ENCODE measurements at places on chromosomes 1 and 21.
A peak's percentile ranks its signal among the peaks of the same experiment; 100 is the strongest.

DNA sequence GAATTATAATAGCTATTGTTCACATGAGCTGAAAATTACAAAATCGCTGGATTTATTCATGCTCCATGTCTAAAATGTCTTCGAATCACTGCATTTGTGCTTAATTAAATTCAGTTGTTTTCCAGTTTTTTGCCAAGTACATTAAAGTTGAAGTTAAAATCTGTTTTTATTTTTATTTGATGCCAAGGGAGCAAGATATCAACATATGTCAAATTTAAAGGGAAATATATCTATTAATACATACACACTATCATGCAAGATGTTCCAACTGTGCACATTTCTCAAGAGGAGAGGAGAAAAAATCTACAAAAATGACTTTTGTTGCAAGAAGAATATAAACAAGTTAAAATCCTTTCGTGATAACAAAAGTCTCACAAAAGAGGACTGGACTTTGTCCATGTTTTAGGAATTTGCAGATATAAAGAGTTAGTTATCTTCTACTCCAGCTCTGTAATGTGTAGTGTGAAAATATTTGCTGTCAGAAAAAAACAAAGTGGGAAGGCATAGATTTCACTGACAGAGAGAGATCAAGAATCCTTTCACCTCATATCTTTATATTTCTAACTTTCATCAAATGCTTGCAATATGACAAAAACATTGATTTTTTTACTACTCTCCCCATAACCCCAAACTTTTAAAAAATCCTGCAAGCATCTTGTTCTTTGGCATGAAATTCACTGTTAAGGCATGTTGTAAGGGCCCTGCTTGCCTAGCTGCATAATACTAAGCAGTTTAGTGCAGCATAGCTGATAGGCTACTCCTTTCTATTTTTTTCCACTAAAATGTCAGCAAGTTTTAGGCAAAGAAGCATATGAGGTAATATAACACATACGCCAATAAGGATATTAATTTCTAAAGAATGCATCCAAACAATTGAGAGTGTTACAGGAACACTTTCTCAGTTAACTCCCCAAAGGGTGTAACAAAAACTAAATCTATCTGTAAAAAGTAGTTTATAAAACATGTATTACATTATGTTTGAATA is 340.2 kb upstream of the ADAMTS5 start:
- no peak for DNase-seq

DNA sequence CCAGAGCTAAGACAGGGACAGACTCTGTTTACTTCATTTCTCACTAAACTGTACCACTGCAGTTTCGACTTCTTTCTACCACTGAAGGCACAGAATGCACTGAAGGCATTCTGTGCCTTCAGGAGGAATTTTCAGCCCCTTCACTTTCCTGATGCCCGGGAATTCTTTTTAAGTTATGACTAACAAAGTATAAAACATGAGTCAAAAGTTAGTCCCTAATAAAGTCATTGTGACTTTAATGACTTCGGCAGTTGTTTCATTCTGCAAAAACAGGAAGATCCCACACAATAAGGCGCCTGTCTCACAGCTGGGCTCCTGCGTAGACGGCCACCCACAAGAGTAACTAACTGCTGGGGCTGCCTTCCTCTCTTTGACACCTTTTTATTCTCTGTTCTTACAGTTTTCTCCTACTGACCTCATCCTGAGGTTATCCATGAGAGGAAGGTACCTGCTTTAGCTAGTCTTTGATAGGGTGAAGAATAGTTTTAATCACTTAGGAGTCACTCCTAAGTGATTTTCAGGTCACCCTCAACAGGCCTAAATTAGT is 183.9 kb upstream of the SGIP1 start:
- peak; percentile 46 for DNase-seq

GRCh38 chr1:40783001-40783905 is at the start of gene KCNQ4:
Gene KCNQ4 (plus strand): TSS chr1:40783787. CDS start chr1:40784094, 307 bp downstream.
- DNase-seq, result no peak

- DNase-seq, result no peak
Observed at GRCh38 chr1:112537456-112537855, 28.7 kb downstream of the WNT2B start.

DNA sequence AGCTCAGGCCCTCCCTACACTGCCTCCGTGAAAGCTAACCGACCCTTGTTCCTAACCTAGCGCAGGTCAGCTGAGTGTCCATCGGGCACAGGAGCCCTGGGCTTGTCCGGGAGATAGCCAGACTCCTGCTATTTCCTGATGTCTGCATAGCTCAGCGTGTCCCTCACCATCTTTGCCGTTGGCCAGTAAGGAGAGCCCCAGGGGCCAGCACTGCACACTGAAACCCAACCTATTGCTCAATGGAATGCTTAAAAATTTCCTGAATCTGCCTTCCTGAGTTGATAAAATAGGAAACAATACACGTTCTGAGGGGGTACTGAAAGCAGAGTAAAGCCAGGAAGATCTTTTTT is 2.2 kb downstream of the RUNX1 start:
- no peak for DNase-seq

- no peak for DNase-seq
Observed at GRCh38 chr1:201094832-201095231, 17.4 kb downstream of the CACNA1S start.

- no peak for DNase-seq
Observed at GRCh38 chr1:186905561-186905960, 76.8 kb downstream of the PLA2G4A start.

GRCh38 chr1:48794816-48795215 is 18.1 kb upstream of the BEND5 start:
- no peak for DNase-seq

DNA sequence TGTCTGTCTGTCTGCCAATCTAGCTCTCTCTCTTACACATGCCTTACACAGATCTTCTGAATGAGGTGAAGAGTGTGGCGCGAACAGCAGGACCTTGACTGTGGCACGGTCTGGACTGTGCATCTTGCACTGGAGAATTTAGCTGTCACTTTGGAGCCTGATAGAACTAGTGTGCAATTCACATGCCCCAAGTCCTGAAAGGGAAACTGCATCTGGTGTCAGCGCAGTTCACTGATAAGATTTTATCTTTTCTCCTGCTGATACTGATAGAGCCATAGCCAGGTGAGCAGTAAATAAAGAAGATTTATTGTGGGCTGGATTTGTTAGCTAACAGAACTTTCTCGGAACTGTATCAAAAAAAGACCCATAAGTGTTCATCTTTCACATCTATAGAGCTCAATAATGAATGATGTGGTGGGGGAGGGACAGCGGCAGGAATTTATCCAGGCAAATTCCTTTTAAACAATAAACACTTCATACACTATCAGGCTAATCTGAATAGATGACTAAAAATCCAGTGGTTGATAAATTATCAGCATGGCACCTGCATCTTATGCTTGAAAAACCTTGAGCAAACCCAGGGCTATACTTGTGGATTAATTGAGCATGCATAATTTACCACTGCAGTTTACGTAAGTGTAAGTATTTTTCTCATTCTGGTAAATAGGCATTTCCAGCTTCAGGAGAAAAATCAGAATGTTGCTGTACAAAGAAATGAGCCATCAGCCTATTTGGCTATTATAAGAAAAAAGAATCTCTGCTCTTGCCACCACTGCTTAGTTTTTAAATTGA is 104.1 kb downstream of the NTNG1 start:
- DNase-seq, result no peak

DNA sequence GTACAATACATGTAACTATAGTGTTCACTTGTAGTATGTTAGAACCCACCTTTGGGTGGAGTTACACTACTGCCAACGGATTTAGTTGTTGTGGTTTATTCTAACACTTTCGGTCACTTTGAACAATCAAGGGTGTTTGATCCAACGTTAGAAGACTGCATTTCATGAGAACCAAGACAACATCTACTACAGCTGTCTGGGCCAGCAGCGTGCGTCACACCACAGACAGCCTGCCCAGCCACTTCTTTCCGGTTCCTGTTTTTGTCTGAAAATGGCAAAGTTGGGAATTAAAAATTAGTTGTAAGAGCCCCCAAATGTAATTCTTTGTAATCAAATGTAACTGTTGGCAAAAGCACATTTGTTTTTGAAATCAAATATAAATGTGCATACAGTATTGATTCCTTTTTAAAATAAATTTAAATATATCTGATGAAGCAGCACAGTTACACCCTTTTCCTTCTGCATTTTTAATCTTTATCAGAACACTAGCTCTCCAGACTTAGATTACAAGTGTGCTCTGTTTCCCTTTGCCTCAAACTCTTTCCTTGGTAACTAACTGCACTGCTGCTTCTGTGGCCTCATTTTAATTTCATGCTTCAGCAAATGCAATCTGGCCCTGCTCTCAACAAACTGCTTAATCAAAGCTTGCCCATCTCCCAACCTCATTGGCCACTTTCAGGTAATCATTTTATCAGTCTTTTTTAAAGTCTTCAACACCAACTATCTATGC is 86.6 kb upstream of the DPH5 start:
- peak; percentile 71 for DNase-seq

DNA sequence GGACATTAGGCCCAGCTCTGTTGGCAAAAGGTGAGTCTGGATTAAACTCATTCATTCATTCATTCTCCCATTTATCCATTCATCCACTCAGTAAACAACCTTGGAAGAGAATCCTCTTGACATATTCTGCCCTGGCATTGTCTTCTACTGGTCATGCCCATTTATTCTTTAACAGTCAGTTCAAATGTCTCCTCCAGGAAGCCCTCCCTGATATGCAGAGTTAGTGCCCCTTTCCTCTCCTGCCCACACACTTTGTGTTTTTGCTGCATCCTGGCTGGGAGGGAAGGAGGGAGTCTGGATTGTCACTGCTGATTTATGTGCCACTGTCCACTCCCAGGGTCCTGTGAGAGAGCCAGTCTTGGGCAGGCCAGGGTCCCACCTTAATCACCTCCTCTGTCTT is 600.3 kb downstream of the MATN1 start:
- no peak for DNase-seq

DNA sequence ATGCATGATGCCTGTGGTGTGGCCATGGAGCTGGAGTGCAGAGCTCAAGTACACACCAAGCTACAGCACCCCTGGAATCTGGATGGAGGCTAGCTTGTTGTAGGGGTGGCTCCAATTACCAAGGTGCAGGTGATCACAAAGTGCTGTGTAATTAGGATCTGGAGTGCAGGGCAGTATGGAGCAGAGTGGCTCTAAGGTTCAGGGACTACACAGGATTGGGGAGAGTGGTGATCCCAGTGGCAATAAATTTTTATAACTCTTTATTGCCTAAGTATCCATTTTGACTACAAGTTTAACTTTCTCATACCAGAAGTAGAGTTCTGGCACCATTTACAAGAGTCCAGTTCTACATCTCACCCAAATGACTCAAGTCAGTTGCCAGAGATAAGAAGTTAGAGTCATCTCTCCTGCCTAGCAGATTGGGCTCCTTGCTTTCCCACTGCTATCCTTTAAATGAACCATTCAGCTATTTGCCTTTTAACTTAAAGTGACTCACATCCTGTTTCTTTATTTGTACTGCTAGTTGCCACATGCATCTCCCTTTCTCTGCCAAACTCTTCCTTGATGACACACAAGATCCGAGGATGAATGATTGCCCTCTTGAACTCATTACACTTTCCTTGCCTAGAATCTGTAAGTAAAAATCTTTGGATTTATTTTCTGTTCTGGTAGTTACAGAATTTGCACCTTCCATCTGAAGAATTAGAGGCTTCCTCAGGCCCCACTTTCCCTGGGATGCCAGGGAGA is 427.2 kb downstream of the KCNT2 start:
- DNase-seq, result no peak

GRCh38 chr1:107480548-107481415 is 339.9 kb downstream of the NTNG1 start:
- no peak for DNase-seq

DNA sequence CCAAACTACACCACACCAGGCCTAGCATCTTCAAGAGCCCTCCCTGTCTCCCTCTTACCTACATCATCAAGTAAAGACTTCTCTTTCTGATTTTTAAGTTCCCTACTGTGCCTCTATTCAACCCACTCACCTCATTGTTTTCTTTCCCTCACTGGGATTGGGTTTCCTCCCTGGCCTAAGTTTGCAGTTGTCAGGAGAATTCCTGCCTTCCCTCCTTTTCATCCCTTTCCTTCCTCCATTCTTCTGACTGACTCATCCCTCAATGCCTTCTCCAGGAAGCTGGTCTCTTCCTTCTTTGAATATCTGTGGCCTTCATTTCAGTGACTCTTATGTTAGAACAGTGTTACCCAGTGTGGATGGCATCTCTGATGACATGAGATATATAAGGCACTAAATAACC is 139.9 kb upstream of the KIAA0040 start:
- no peak for DNase-seq

GRCh38 chr1:204802401-204803175 is 68.1 kb upstream of the NFASC start:
- DNase-seq, result no peak

DNA sequence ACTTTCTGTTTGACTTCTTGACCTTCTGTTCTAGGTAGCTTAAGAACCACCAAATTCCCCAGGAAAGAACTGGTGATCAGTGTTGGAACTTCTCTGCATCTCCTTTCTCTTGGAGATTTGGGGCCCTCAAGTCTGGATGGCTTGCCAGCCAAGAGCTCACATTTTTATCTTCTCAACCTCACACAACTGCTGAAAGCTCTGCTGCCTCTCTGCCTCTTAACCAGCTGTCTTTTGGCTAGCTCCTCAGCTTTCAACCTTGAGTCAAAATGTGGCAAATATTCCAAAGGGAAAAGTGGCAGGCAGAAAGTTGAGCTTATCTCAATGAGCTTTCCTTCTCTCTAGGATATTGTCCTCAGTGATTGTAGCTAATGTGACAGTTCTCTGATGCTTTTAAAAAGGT is 89.2 kb upstream of the CCDC190 start:
- no peak for DNase-seq

DNA sequence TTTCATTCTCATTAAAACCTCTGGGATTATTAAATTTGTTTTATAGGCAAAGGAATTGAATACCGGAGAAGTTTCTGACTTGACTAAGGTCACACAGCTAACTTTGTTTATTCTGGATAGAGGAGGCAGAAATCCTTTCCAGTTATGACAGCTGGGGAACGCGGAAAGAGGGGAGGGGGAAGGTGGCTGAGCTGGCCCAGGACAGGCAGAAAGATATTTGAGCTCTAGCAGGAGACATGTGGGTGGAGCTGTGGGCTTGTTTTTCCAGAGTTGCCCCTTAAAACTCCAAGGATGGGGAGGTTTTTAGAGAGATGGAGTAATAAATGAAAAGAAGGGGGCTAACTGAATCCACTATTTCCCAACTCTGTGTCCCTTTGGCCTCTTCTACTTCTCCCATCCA is 27.8 kb downstream of the FOXD2 start:
- no peak for DNase-seq

GRCh38 chr1:79232818-79233217 is 226.3 kb upstream of the ADGRL4 start:
- no peak for DNase-seq

- DNase-seq, result no peak
Observed at GRCh38 chr1:66043186-66043585, 250.5 kb downstream of the PDE4B start.

DNA sequence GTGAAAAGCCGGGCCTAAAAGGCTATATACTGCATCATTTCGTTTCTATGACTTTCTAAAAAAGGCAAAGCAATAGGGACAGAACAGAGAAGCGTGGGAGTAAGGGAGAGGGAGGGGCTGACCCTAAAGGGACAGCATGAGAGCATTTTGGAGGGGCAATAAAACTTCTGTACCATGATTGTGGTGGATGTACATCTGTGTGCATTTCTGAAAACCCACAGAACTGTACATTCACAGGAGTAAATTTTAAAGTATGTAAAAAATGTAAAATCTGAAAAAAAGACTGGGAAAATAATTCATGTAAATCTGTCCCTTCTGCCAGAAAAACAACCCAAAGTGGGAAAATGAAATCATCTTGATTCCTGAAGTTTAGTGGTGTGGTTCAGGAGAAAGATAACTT is 235.4 kb downstream of the CENPF start:
- DNase-seq, result no peak
